ENCODE measurements at places on chromosomes 7 and 10.

DNA sequence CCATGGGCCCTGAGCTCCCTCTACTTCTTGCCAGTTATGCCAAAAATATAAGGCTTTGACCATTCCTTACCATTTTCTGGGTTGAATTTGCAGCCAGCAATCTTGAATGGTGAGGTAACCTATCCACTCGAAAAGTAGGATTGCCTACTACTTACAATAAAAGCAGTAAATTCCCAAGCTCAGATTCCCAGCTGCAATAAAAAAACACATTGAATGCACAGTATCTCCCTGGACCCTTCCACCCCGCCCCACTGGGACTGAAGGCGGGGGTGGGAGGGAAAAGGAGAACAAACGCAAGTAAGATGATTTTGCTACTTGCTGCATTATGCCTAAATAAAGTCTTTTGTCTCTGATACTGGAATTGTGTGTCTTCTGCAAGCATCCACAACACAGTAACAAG is 301.9 kb downstream of the HGF start:
- DNase-seq, result no peak

GRCh38 chr10:22927661-22928403 is at the start of gene ARMC3:
TSS of gene ARMC3 (plus strand) at chr10:22928053. CDS start at chr10:22931997, 3,944 bp downstream.
- DNase-seq, result no peak

GRCh38 chr7:158863611-158864506 is 7.5 kb downstream of the DYNC2I1 start:
- DNase-seq, result peak; percentile 85

DNA sequence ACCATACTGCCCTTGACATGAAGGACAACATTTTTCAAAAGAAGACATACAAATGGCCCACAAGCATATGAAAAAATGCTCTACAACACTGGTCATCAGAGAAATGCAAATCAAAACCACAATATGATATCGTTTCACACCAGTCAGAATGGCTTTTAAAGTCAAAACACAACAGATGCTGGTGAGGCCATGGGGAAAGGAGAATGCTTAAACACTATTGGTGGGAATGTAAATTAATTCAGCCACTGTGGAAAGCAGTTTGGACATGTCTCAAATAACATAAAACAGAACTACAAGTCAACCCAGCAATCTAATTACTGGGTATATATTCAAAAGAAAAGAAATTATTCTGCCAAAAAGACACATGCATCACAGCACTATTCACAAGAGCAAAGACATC is 4.2 kb upstream of the NT5C3A start:
- no peak for DNase-seq

GRCh38 chr10:49359349-49360270 is 36.3 kb downstream of the DRGX start:
- peak; percentile 81 for DNase-seq

DNA sequence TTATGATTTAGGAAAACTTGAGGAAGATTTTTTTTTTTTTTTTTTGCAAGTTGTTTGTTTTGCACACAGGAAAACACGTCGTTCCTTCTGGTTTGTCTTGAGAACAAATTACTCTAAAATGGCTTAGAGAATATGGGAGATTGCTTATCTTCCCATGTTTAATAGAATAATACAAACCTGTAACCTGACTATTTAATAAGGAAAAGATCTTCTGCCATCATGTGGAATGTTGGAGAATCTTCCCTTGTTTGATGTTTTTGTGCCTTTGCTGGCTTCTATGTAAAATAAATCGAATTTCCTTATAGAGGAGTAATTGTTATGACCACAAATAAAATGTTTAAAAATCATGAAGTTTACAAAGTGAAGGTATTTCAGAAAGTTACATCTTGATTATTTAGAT is 818.8 kb downstream of the GATA3 start:
- DNase-seq, result no peak

DNA sequence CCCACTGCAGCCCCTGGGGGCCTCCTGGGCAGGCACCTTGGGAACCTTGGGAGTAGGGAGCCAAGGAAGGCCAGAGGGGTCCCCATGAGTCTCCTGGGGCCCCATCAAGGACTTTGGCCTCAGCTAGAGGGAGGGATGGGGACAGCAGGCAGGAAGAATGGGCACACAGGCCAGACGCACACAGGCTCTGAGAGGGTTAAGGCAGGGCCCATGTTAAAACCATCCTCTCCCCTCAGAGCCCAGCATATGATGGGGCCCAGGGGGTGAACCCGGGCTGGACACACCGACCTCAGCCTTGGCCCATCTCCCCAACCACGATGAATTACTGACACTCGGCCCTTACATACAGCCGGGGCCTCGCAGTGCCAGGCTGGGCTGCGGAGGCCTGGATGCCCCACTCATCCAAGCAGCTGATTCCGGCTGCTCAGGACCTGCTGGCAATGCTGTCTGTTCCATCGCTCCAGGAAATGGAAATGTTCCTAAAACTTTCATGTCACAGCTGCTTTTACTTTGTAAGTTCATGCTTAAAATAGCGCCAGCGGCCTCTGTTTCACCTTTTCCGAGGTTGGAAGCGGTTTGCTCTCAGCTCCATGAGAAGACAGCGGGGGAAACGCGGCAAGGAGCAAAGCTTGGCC is 17.3 kb upstream of the INPP5A start:
- DNase-seq, result no peak

DNA sequence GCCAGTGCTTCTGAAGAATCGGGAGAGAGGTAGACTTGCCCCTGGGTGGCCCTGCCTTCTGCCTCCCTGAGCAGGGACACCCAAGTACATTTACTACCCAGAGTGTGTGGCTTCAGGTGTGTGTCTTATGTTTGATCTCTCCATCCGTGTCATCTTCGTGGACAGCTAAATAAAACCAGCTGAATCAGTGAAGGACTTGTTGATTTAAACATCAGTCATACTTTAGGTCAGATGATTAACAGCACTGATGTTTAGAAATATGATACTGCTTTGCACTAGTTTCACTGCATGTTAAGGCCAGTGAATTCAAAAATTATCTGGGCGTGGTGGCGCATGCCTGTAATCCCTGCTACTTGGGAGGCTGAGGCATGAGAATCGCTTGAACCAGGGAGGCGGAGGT is 4.0 kb downstream of the MTG1 start:
- DNase-seq, result no peak

- no peak for DNase-seq
Observed at GRCh38 chr7:80070391-80070790, 64.2 kb upstream of the GNAI1 start.

GRCh38 chr10:88428976-88429375 is 154.1 kb downstream of the RNLS start:
- no peak for DNase-seq

DNA sequence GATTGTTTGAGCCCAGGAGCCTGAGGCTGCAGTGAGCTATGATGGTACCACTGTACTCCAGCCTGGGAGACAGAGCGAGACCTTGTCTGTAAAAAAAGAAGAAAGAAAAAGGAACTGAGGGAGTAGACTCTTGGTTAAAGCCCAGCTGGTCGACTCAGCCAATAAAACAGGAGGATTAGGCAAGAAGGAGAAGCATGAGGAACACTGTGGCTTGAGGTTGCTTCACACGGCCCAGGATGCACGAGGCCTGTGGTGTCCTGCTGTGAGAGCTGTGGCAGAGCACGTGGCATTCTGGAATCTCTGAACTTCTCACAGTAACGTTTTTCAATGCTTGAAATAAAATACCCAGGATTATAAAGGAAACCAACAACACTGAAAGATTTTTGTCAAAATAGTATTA is 93.3 kb downstream of the CUL2 start:
- peak; percentile 95 for DNase-seq

GRCh38 chr10:79158402-79159097 is 89.8 kb downstream of the ZMIZ1 start:
- DNase-seq, result no peak

DNA sequence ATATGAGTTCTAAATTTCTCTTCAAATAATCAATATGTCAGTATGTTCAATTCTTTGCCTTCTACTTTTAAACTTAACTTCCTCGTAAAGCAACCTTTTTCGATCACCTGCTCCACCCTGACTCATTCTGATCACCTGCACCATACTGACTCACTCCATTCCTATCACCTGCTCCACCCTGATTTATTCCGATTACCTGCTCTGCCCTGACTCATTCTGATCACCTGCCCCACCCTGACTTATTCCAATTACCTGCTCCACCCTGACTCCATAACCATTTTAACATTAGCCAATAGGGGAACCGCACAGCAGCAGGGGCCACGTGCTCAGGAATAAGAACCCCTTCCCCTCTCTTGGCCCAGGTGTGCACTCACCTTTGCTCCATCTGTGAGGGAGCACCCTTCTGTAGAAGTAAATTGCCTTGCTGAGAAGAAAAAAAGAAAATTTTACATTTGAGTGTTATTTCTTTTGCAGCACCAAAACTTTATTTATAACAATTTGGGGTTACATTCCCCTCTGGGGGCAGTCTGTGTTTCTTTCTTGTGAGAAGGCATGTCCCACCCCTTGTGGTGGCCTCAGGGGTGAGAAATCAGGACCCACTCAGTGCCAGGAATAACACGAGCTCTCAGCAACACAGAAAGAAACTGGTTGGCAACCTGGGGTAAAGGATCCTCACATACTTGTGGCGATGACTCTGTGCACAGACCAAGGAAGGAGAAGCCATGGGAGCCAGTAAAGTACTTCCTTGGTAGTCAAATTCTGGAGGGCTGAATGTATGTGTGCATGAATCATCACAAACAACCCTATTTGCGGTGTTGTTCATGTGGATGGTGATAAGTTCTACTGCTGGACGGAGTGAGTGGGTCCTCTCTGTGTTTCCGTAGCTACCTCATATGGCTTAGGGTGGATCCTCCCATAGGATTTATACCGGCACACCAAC is 29.4 kb upstream of the PPP1R9A start:
- no peak for DNase-seq

GRCh38 chr7:81231301-81231838 is 312.5 kb upstream of the SEMA3C start:
- DNase-seq, result no peak

- DNase-seq, result no peak
Observed at GRCh38 chr10:101506829-101507661, 81.0 kb downstream of the POLL start.

GRCh38 chr10:129755158-129755591 is 208.9 kb downstream of the EBF3 start:
- DNase-seq, result no peak

GRCh38 chr7:47039904-47040303 is 542.0 kb downstream of the TNS3 start:
- no peak for DNase-seq

- DNase-seq, result no peak
Observed at GRCh38 chr10:109966961-109967738, 40.6 kb upstream of the ADD3 start.

DNA sequence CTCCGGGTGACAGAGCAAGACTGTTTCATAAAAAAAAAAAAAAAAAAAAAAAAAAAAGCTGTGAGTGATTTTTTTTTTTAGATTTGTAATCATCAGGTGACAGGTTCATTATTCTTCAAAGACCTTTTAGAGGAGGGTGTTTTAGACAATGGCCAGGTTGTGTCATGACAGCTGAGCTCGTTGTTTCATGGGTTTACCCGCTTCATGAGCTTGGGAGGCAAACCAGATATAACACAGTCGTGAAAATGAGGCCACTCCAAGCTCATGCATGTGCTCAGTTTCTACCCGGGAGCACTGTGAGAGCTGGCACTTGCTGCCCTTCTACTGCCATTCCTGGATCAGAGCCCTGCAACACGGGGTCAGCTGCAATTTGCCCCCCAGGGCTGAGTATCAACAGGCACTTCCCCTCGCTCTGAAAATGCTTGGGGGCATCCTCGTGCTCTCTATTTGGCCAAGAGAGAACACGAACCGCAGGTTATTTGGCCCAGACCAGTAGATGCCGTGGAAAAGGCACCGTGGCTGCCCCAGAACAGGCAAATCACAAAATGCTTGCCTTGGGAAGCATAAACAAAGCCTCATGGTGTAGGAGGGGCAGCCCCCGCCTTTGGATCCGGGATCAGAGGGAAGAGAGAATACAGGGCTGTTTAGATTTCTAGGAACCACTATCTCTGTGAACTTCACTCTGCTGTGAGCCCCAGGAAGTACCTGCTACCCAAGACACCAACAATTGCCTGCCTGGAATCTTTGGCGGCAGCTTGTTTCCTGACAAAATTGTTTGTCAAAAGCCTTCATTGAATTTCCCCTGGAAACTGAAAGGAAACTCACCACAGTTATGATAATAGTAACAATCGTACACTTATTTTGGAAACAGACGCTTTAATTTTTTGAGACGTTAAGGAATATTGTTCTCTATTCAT is 371.0 kb downstream of the FRMD4A start:
- DNase-seq, result no peak

- no peak for DNase-seq
Observed at GRCh38 chr10:79995979-79996634, 47.2 kb upstream of the SFTPD start.

DNA sequence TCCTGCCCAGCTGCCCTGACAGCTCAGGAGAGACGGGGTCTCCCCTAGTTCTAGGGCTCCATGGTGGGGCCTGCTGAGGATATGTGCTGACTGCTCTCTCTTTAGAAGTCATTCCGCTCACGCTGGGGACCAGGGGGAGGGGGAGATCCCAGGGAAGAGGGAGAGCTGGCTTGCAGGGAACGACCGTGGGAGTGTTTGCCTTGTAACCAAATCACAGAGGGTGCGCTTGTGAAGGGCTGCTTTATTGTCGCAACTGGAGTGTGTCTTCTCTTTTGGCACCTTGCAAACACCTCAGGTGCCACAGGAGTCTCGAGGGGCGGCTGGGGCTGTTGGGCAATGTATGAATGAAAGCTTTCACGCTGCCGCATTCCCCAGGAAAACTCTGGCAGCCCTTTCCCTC is 531.3 kb upstream of the MKI67 start:
- DNase-seq, result no peak

DNA sequence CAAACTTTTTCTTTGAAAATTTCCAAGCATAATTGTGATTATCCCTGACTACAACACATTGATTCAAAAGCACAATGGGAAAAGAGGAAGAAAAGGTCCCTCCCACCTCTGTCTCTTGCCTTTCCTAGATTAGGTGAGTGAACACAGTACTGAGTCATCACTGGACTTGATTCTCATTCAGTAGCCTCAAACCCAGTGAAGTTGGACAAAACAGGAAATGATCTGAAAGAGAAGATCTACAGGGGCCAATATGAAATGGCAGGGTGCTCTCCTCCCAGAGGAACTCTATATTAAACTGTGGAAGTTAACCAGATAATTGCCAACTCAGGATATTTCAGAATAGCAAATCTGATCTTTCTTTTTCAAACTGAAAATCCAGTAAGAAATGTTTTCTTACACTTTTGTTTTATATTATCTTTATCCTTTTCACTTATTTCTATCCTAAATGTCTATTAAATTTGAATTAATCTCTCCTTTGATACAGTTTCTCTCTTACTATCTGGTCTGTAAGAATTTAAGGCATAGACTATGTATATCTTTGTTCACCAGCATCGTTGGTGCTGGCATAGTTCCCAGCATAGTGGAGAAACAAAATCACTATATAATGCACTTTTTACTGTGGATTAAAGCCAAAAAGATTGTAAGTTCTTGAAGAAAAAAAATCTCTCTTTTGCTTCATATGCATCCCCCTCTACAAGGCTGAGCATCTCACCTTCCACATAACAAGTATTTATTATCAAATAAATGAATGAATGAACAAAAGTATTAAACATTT is 41.4 kb upstream of the IKZF1 start:
- peak; percentile 89 for DNase-seq

DNA sequence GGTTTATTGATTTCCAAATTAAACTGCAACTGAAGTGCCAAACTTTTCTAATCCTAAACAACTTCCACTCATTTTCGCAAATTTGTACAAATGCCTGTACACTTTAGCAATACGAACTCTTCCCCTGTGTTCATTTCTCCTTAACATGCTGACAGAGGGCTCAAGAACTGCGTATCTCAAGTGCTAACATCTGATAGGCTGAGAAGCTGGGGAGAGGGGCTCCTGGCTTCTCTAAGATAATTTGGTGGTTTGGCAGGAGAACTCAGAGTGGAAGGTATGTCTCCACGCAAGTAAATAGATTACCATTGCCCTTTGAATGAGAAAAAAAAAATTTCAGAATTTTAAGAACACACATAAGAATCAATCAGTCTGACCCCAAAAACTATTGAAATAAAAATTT is 53.3 kb upstream of the ANLN start:
- DNase-seq, result no peak
